T-helper 22 cell (primary cell): ENCODE measurements at places on chromosomes 2 and 18.

GRCh38 chr2:158965641-158966040, 2.8 kb upstream of the TANC1 start:
- no peak for DNase-seq

DNA sequence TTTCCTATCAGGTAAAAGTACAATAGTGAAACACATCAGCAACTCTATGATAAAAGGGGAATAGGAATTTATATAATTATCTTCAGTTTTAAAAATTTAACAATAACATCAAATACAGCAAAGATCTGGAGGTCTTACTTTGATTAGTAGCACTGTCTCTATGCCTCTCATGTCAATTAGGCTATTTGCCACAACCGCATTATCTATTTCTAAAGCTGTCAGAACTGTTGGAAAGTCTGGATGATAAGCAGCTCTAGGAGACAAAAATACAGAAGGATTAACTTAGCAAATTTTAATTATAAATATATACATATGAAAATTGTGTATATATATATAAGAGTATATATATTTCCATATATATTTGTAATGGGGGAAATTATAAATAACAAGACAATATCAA, 45.1 kb downstream of the SMC6 start:
- no peak for DNase-seq

GRCh38 chr2:168037778-168038177, 209.6 kb downstream of the STK39 start:
- DNase-seq = no peak

DNA sequence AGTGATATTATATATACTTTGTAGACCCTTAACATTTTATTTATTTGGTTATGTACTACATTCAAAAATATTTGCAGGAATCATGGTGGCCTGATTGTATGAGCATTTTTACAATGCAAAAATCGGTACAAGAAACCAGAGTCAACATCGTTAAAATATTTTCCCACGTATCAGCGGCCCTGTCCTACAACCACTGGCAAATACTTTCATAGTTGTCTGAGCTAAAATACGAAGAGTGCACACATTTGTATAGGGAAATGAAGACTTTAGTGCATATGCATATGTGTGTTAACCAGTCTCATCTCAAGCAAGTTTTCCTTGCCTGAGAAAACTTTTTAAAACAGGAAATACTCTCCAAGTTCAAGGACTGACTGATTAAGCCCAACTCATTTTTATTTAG, 35.9 kb downstream of the CCDC102B start:
- no peak for DNase-seq

DNA sequence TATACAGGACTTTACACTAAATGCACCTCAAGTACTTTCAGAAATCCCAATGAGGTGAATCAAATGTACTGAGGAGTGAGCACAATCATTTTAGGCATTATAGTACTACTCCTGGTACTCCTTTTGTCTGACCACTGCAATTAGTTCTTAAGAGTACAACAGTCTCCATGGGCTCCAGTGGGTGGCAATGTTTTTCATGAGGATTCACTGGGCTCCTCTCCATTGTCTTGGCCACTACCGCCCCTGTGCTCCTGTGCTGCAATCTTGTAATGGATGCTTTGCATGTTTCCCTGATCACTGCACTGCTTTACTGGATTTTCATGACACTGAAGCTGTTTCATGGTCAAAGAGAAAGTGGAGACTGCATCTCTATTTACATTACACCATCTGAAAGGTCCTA, 268.5 kb upstream of the ZSWIM2 start:
- DNase-seq = no peak

- no peak for DNase-seq
These were observed 71.7 kb upstream of the SKOR2 start for GRCh38 chr18:47323158-47323557.

GRCh38 chr2:17107151-17107550, 411.1 kb downstream of the RAD51AP2 start:
- DNase-seq = no peak

DNA sequence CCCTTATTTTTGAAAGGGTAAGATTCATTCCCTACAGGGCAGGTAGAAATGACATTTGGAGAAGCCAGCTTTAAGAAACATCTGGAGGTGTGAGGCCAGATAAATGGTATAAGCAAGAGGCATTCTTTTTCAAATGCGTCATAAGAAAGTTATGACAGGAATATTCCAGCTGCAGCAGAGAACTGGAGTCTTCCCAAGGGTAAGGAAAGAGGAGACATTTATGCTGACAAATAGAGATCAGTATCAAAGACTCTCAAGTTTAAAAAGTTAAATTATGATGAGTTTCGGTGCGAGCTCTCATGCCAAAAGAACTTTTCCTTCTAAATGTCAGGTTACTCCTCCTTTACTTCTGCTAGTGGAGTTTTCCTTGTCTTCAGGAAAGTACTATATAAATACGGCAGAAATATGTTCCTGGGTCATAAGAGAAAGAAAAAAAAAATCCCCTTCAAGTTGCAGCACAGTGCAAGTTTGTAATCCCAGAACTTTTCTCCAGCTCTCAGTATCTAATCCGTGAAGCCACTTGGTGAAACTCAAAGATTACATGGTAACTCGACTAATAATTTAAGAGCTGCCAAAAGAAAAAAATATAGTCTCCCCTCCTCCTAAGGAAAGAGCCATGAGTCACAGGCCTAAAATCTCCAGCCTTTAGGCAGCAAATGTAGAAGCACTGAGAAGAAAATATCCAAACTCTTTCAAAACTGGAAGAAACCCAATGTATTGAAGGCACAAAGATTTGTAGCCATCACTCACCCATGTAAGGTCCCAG, 428.1 kb downstream of the MEIS1 start:
- no peak for DNase-seq

- no peak for DNase-seq
These were observed 110.9 kb upstream of the EPC2 start for GRCh38 chr2:148533685-148534084.

- no peak for DNase-seq
These were observed 59.9 kb upstream of the REG3A start for GRCh38 chr2:79219383-79219988.

DNA sequence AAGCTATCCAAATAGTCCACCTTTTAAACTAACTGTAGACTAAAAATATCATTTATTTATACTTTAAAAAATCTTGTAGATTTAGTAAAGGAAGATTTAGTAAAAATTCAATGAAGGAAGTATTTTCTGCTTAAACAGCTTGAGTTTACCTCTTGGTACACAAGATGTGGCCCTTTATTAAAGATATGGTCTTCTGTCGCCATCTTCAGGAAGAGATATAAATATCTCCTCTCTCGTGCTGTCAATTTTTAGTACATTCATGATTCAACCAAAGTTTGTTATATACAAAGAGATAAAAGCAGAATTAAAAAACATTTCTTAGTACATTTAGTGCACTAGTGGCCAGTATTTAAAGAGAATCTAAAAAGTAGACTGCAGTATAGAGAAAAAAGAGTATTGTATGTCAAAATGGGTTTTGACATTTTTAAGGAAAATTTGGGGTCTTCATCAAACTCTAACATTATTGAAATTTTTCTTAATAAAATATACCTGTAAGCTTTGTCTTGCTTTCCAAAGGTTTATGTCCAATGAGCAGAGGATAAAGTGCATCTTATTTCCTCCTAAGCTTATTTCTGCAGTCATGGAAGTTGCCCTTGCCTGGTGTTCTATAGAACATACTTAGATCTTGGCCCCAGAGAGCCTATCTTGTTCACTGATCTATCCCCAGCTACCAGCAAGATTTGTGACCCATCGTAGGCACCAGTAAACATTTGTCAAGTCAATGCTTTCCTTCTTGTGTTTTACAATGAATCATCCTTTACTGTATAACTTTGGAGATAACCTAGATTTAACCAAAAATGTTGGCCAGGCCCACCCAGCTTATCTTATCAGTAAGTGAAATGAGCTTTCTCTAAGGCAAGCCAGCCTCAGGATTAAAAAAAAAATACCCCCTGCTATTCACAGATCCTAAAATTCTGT, 18.5 kb upstream of the EML6 start:
- DNase-seq = no peak

GRCh38 chr18:36829362-36830157, 633 bp downstream of the KIAA1328 start:
- no peak for DNase-seq

GRCh38 chr2:201880993-201881611, 74.8 kb downstream of the CDK15 start:
- DNase-seq = no peak

- DNase-seq = no peak
These were observed 214.8 kb downstream of the ATAD2B start for GRCh38 chr2:23711979-23712755.

DNA sequence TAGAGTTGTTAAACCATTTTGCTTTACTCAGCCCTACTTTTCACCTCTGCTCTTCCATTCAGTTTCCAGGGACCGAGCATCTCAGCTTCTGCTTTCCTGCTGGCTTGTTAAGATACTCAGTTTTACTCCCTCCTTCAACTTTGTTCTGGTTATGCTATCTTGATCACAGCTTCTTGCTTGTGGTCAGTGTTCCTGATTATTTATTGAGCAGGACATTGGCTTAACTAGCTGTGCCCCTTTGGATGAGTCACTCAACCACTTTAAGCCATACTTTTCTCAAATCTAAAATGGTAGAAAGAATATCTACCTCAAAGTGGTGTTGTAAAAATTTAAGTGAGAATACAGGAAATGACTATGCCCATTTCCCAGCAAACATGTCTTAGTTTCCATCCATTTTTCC, 124.0 kb downstream of the KYNU start:
- DNase-seq = no peak

- no peak for DNase-seq
These were observed 12.1 kb downstream of the EPAS1 start for GRCh38 chr2:46309052-46309953.

- no peak for DNase-seq
These were observed 101.7 kb upstream of the MSH2 start for GRCh38 chr2:47301277-47301618.

DNA sequence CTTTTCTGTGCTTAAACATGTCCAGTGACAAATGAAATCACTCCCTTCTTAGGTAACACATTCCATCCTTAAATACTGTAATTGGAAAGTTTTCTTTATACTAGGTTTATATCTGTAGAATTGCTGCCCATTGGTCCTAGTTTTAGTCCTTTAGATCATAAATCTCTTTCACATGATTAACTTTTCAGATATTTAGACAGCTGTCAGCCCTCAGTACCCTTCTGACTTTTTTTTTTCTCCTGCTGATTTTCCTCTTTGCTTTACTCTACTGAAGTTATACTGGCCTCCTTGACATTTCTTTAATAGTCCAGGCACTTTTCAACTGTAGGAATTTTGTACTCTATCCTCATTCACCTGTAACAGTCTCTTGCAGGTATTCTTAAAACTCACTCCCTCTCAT, 28.9 kb downstream of the RBBP8 start:
- DNase-seq = no peak

GRCh38 chr2:2181493-2181892, 149.6 kb downstream of the MYT1L start:
- no peak for DNase-seq

GRCh38 chr18:48342125-48342524, 67.1 kb downstream of the ZBTB7C start:
- DNase-seq = no peak

DNA sequence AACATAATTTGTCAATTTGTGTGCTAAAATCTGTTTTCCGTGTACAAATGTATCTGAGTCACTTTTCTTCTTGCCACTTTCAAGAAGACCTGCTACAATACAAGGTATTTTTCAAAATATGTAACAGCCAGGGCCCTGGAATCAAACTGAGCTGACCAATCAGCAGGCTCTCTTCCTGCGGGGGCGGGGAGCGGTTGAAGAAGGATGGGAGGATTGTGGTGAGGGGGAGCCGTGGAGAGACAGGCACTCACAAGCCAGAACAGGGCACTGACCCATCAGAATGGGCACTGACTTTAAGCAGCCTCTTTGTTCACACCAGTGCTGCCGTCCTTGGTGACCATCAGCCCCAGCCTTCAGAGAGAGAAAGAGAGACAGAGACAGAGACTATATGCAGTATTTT, 40.6 kb upstream of the CCNYL1 start:
- no peak for DNase-seq

GRCh38 chr18:22829781-22830180, 103.3 kb upstream of the RBBP8 start:
- no peak for DNase-seq

DNA sequence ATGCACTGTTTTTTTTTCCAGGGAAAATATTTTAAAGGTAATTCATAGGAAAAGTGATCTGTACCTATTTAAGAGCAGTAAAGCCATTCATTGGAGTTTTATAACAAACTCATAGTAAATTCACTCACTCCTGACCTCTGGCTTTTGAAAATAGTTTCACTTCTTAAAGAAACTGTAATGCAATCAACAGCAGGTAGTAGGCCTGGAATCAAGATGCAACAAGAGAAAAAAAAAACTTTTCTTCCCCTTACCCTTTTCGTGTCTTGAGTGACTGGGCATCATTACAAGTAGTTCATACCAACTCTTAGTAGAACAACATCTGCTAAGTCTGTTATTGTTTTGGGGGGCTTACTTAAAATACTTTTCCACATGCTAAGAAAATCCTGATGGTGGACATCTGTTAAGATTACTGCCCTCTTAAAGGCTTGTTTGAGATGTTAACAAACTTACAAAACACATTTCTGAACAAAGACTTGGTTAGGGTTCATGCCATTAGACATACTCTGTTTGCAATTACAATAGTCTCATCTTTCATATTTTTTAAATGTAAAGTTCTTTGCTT, 164.1 kb upstream of the FOSL2 start:
- no peak for DNase-seq

- no peak for DNase-seq
These were observed 75.8 kb downstream of the CALCRL start for GRCh38 chr2:187372213-187372612.

- DNase-seq = peak; percentile 25
These were observed 383.7 kb downstream of the SOCS6 start for GRCh38 chr18:70672581-70672980.
